M059J (cell line): ENCODE measurements at places on chromosomes 3 and 15.

DNA sequence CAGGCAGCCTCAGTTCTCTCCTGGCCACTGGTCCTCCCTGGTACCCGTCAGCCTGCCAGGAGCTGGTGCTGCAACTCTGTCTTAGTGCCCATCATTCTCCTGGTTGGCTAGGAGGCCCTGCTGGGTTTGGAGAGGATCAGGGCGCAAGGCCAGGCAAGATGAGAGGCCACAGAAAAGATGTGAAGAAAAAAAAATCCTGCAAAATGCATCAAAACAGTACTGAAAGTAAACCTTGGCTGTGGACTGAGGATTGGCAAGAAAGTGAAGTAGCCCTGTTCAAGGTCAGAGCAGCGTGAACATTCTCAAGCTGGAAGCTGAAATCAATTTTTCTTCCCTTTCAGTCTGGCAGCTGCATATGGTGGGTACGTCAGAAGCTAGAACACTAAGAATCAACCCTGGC lies 74.2 kb downstream of the GTF2E1 start:
- DNase-seq: no peak

GRCh38 chr3:126424039-126424717 lies 29.5 kb downstream of the CFAP100 start:
- no peak for DNase-seq

DNA sequence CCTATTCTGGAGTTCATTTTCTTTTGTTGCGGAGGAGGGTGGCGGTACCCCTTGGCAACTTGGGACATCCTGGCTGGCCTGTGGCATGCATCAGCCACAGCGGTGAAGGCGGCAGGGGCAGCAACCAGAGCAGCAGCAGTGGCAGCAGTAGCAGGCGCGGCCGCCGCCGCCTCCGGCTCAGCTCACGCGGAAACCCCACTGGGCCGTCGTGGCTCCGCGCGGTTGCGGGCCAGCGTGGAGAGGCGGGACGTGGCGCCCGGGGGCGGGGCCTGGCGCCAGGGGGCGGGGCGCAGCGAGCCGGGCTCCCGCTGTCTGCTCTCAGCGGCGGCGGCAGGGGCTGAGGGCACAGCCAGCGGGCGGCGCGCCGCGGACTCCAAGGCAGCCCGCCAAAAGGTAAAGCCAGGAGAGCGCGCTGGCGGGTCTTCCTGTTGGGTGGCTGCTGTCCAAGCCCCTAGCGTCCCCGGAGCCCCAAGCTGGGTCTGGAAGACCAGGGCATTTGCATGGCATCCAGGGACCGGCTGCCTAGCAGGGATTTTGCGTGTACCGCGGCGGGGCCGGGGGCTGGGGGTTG lies 334.4 kb upstream of the THRB start:
- DNase-seq: peak; percentile 2

GRCh38 chr3:180295811-180296210 lies 259.1 kb upstream of the PEX5L start:
- no peak for DNase-seq

- peak; percentile 63 for DNase-seq
These were observed 2.2 kb upstream of the HES1 start for GRCh38 chr3:194133661-194134230.

DNA sequence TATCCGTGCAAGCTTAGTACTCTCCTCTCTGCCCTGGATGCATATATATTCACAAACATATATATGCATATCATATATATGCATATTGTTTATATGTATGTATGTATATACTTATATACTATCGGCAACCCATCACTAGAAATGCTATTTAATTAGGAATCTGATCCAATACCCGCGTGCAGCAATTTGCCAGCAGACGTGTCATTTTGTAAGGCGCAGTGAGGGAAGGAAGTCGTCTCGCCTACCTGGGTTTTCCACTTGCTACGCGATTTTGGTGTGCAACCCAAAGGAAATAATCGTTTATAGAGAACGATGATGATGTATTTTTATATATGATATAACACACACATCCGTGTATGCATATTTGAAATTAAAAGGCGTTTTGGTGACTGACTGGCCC lies 5.6 kb upstream of the FEZF2 start:
- DNase-seq: no peak

DNA sequence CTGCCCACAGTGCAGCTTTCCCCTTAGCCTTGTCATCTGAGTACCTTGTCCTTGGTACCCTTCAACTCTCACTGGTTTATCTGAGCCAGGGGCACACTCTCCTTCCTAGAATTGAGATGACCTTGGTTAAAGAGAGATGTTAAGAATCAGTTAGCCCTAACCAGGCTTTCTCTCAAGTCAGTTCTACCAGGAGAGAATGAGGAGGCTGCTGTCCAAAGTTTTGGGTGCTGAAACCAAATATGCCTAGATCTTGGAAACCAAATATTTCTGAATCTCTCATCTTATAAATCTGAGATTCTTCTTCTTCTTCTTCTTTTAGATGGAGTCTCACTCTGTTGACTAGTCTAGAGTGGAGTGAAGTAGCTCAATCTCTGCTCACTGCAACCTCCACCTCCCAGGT lies 12.0 kb upstream of the CTXND1 start:
- DNase-seq: peak; percentile 8

DNA sequence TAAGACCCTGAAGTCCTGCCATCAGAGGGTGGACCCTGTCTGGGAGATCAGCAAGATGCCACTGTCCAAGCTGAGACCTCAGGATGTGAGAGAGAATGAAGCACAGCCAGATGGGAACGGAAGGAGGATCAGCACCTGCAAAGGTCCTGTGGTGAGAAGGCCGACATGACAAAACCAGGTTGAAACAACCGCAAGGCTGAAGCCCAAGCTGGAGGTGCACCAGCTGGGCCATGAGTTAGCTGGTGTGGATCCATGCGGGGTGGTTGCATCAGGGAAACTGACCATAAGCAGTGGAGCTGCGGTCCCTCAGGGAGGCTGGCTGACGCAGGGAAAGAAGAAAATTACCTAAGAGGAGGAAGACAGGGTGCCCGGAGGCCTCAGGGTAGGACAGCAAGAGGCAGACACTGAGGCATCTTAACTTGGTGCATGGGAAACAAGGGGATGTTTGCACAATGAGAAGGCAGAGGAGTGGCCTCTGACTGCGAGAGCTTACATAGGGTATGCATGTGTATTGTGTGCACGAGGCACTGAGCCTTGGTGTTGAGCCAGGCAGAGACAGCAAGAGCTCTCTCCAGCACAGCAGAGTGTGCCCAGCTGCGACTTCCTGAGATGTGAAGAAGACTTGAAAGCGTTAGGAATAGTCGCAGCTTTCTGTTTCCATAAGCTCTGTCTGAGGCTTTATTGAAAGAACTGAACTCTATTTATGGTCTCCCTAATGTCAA lies 497.7 kb downstream of the OCA2 start:
- DNase-seq: no peak

GRCh38 chr3:126781889-126782491 lies 78.0 kb downstream of the CHCHD6 start:
- peak; percentile 88 for DNase-seq

GRCh38 chr3:173553635-173554280 lies 156.2 kb downstream of the NLGN1 start:
- peak; percentile 66 for DNase-seq
